Gastroesophageal sphincter (tissue), 4 donors: ENCODE measurements at places on chromosomes 7 and 10.

- ATAC-seq, result no peak
These were observed 156.3 kb upstream of the KMT2E start for GRCh38 chr7:104857458-104858425.

DNA sequence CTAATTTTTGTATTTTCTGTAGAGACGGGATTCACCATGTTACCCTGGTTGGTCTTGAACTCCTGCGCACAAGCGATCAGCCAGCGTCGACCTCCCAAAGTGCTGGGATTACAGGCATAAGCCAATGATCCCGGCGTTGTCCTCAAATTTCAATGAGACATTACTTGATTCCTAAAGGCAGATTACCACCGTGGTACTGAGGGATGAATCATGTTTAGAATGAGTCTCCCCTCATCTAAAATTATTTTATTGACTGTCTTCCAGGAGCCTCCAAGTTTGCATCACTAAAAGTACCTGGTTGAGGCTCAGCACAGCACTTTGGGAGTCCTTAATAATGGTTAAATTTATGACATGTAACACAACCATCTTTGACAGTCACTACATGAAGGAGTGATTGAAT lies 142.2 kb upstream of the AKR1E2 start:
- ATAC-seq, result no peak

GRCh38 chr7:28329661-28330363 lies 82.5 kb upstream of the CREB5 start:
- ATAC-seq, result peak; percentile 43

DNA sequence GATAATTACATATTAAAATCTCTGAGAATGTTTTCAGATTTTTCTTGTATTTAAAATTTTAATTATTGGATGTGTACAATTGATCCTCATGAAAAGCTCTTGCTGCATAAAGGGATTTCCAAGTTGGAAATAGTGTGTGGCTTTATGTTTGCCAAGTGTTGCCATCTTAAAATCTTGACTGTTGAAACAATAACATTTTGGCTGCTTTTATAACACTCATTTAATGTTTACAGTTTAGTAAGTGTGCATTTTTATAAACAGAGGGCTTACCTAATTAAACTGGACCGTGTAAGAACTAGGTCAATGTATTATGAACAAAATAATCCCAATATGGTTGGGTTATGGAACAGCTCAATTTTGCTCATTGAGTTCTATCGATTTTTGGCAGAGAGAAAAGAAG lies 23.9 kb downstream of the SEMA3A start:
- ATAC-seq, result no peak

- no peak for ATAC-seq
These were observed 595 bp upstream of the SFXN4 start for GRCh38 chr10:119166118-119166500.

DNA sequence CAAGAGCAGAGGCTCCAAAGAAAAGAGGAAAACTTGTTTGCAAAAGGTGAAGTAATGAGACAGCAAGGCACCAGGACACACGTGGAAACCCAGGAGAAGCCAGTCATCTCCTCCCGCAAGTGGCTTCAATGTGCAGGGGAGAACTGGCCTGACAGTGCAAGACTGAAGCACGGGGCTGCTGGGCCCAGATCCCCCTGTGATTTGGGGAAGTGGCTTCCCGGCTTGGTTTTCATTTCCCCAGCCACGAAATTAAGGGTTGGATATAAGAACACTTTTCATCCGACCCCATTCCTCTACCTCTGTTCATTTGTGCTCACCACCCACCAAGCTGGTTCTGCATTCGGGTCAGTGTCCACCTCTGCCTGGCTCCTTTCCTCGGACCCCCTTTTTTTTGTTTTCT lies 306.4 kb downstream of the FGFR2 start:
- no peak for ATAC-seq

- no peak for ATAC-seq
These were observed 2.9 kb upstream of the CD36 start for GRCh38 chr7:80635533-80635932.

DNA sequence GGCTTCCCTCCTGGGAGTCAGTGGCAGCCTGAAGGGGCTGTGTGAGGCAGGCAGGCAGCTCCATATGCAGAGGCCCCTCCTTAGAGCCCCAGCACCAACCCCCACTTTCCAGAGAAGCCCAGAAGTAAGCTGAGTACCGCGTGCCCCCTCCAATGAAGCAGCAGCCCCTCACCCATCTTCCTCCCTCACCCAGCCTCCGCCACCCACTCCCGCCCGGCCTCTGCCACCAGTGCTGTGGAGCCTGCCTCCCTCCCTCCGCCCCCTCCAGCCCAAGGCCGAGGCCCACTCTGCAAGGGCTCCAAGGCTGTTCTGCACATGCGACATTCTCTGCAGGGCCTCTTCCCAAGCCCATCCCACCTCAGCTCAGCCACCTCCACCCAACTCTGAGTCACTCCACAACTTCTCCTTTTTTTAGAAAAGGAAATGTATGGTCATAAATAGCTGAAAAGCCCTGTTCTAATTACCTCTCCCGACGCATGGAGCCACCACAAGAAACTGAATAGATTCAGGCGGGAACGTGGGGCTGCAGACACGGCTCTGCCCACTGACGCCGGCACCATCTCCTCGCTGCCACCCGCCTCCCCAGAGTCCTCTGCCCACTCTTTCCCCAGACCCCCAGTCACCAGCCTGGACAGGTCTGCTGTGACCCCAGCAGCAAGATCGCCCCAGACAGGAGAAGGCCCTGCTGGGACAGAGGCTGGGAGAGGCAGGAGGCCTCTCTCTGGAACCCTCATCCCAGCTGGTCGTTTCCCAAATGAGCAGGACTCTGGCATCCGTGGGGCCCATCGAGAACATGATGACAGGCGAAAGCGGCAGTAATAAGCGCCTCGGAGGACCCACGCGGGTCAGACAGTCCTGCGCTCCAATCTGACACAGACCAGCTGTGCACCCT lies 213.9 kb downstream of the MAD1L1 start:
- ATAC-seq, result peak; percentile 60

DNA sequence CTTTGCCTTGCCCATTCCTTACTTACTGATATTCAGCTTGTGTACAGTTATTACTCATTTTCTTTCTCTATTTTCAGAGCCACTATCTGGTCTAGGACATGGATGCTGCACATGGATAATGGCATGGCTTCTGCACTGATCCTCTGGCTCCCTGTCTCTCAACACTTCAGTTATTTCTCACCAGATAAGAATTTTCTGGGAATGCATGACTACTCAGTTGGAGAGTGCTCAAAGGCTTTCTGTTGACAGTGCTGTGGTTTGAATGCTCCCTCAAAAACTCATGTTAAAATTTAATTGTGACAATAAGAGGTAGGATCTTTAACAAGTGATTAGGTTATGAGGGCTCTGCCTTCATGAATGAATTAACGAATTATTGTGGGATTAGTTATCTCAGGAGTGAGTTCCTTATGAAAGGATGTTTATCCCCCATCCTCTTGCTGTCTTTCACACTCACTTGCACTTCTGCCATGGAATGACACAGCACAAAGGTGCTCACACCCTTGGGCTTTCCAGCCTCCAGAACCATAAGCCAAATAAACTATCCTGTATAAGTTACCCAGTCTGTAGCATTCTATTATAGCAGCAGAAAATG lies 16.1 kb upstream of the PIK3CG start:
- no peak for ATAC-seq

DNA sequence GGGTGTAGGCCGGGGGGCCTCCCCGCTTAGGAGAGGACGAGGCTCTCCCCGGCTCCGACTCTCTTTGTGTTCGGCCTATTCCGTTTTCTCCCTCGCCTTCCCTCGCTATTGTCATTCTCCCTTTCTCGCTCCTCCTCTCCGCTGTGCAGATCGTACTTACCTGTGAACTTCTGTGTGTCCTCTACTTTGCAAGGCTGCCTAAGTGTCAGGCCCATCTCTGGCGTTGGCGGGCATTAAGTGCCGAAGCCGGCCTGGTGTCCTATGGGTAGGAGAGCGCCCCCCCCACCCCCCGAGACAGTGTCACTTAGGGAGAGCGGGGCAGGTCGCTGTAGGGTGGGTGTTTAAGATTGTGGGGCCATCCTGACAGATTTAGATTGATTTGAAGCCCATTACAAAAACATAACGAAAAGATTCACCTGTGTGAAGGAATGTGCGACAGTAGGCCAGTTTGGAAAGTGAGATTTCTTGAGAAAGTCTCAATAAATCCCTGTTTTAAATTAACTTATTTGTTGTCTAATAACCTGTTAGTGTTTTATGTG lies 579 bp downstream of the RBM33 start:
- ATAC-seq, result peak; percentile 35

DNA sequence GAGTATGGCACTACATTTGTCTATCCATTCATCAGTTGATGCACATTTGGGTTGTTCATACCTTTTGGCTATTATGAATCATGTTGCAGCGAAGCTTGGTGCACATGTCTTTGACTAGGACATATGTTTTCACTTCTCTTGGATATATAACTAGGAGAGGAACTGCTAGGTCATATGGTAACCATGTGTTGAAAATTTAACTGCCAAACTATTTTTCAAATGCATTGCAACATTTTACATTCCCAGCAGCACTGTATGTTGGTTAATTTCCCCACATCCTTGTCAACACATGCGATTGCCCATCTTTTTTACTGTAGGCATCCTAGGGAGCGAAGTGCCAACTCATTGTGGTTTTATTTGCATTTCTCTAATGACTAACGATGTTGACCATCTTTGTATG lies 183.4 kb downstream of the PRKCQ start:
- ATAC-seq, result no peak

DNA sequence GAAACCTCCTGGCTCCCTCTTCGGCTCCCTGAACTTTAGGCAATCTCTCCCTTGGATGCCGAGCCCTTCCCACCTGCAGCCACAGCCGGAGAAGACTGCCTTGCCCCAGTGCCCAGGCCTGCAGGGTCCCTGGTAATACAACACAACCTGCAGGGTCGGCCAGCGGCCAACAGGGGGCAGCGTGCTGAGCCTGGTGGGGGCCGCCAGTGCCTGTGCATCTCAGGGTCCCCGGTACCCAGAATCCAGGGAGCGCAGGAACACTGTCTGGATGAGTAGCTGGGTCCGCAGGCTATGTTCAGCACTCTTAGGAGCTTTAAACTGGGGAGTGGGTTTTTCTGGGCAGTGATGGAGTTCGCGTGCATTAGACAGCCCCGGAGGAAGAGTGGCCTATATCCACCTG lies 17.5 kb upstream of the C10orf71 start:
- no peak for ATAC-seq

- ATAC-seq, result no peak
These were observed 65.9 kb upstream of the ZNF92 start for GRCh38 chr7:65307651-65308299.

GRCh38 chr10:53537508-53537907 lies 764.9 kb upstream of the MBL2 start:
- no peak for ATAC-seq

- no peak for ATAC-seq
These were observed 351.2 kb downstream of the PHTF2 start for GRCh38 chr7:78149787-78150186.

- ATAC-seq, result no peak
These were observed 82.7 kb downstream of the ARHGAP22 start for GRCh38 chr10:48522011-48522765.

GRCh38 chr7:99126921-99127553 lies 16.9 kb downstream of the SMURF1 start:
- peak; percentile 62 for ATAC-seq
